ENCODE measurements at places on chromosomes 12 and 14. TPM values are rescaled to one million over a fixed set of nuclear protein-coding genes. Genes with fewer than 3 reads are reported as not detected.

GRCh38 chr14:51554953-51555352 lies 96.8 kb upstream of the FRMD6 start:
- no peaks in the 10 kb centered on the region for H3K36me3 ChIP-seq
- DNase-seq = peak; percentile 73
- H3K4me1 ChIP-seq = peaks cover 30% of the 10 kb centered on the region
- peak overlapping the region; percentile 90 for H3K27ac ChIP-seq
- peak overlapping the region; percentile 48 for H3K4me3 ChIP-seq
- no peaks in the 10 kb centered on the region for H3K27me3 ChIP-seq

DNA sequence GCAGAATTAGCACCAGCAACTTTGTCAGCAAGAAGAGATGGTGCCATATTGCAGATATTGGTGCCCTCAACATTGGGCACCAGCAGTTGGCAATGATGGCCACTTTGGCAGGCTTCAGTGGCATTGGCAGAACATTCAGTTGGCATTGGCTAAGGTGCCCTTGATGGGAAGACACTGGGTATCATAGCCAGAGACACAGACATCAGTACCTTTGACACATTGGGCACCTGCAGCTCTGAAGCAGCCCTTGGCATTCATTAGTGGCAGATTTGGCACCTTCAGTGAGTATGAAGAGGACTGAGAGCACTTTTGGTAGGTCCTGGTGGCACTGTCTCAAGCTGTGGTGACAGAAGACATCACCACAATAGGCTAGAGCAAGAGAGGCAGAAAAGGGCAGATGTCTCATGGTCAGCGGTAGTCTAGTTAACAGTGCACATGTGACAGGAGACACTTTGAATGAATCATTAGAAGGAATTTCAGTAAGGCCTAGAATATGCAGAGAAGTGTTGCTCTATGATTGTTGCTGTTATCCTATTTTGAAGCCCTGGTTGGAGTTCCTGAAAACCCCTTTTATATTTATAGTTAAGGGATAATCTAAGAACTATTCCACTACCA lies 422.2 kb downstream of the APAF1 start:
- H3K27me3 ChIP-seq = no peaks in the 10 kb centered on the region
- H3K4me1 ChIP-seq = no peaks in the 10 kb centered on the region
- H3K4me3 ChIP-seq = no peak overlapping the region
- no peak for DNase-seq
- H3K27ac ChIP-seq = no peak overlapping the region
- no peaks in the 10 kb centered on the region for H3K36me3 ChIP-seq

DNA sequence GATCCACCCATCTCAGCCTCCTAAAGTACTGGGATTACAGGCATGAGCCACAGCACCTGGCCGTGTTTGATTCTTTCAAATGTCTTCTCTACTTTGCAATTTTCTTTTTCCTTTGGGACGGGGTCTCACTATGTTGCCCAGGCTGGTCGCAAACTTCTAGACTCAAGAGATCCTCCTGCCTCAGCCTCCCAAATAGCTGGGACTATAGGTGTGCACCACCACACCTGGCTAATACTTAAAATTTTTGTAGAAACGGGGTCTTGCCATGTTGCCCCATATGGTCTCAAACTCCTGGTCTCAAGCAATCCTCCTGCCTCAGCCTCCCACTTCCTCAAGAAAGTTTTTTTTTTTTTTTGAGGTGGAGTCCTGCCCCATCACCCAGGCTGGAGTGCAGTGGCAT lies 1.7 kb downstream of the GATC start:
- peaks cover 14% of the 10 kb centered on the region for H3K36me3 ChIP-seq
- DNase-seq = no peak
- H3K27ac ChIP-seq = no peak overlapping the region
- peaks cover 5% of the 10 kb centered on the region for H3K4me1 ChIP-seq
- no peaks in the 10 kb centered on the region for H3K27me3 ChIP-seq

DNA sequence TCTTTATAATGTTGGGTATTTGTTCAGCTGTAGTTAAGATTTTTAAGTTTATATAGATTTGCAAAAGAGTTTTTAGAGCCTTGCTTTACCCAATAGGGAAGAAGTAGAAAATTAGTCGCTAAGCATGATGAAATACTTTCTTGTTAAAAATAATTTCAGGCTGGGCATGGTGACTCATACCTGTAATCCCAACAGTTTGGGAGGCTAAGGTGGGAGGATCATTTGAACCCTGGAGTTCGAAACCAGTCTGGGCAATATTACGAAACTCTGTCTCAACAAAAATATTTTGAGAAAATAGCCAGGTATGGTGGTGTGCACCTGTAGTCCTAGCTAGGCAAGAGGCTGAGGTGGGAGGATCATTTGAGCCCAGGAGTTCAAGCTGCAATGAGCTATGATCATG lies 18.7 kb upstream of the SCFD1 start:
- H3K4me1 ChIP-seq = 0 out of 2 replicates have a peak, but pooled peaks cover 7% of the 10 kb centered on the region
- no peak overlapping the region for H3K4me3 ChIP-seq
- H3K27me3 ChIP-seq = no peaks in the 10 kb centered on the region
- peaks cover 67% of the 10 kb centered on the region for H3K36me3 ChIP-seq

GRCh38 chr12:109160433-109160832 lies 44.0 kb downstream of the ACACB start:
- DNase-seq = no peak
- H3K27ac ChIP-seq = no peak overlapping the region
- no peak overlapping the region for H3K4me3 ChIP-seq
- no peaks in the 10 kb centered on the region for H3K36me3 ChIP-seq
- no peaks in the 10 kb centered on the region for H3K27me3 ChIP-seq

DNA sequence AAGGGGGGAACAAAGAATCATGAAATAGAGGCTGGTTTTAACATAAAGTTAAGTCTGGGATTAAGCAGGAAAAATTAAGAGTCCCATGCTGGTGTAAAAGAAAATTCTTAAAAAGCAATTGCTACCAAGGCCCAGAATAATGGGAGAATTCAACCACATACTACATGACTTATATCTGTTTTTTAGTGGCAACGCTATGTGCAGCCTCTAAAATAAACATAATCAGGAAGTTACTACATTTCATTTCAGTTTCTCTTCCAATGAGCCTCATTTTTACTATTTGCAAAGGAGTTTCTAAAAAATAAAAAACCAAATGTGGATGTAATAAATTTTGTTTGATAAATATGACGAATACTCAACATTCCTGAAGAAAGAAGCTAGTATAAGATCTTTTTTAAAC lies 58.1 kb downstream of the CPNE8 start:
- no peaks in the 10 kb centered on the region for H3K27me3 ChIP-seq
- no peak overlapping the region for H3K27ac ChIP-seq
- H3K4me3 ChIP-seq = no peak overlapping the region
- no peak for DNase-seq
- H3K36me3 ChIP-seq = no peaks in the 10 kb centered on the region

DNA sequence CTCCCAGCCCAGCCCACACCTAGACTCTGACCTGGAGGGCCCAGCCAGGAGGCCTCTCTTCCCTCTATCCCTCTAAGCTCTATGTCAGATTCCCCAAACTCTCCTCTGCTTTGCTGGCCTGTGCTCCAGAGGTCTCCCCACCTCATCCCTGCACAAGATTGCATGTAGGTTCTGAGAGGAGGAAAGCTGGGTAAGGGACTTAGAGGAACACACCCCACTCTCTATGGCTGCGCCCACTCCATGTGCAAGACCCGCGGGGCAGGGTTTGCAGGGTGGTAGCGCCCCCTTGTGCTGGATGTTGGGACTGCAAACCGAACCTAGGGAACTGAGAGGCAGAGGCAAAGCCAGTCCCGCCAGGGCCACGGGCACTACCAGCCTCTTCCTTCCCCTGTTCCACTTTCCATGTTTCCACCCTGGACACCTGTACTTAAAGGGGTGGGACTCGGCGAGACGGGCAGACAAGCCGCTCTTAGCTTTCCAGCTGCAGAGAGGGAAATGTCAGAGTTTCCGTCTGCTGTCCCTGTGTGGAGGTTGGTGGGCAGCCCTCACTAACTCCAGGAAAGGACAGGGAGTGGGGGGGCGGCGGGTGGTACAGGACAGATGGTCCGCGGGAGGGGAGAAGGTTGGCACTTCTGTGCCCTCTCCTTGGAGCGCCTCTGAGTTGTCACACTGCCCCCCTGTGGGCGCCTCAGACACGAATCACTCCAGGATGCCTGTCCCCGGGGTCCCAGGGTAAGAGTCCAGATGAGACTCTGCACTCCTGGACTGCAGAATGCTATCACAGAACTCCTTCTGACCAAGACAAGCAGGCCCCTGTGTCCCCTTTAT lies 16.8 kb downstream of the MMP14 start:
- no peaks in the 10 kb centered on the region for H3K36me3 ChIP-seq
- H3K4me3 ChIP-seq = peak overlapping the region; percentile 80
- peak; percentile 86 for DNase-seq

GRCh38 chr12:2970744-2971143 lies 11.5 kb downstream of the TEAD4 start:
- DNase-seq = peak; percentile 28
- H3K27me3 ChIP-seq = no peaks in the 10 kb centered on the region
- no peak overlapping the region for H3K27ac ChIP-seq
- no peak overlapping the region for H3K4me3 ChIP-seq
- H3K4me1 ChIP-seq = no peaks in the 10 kb centered on the region

DNA sequence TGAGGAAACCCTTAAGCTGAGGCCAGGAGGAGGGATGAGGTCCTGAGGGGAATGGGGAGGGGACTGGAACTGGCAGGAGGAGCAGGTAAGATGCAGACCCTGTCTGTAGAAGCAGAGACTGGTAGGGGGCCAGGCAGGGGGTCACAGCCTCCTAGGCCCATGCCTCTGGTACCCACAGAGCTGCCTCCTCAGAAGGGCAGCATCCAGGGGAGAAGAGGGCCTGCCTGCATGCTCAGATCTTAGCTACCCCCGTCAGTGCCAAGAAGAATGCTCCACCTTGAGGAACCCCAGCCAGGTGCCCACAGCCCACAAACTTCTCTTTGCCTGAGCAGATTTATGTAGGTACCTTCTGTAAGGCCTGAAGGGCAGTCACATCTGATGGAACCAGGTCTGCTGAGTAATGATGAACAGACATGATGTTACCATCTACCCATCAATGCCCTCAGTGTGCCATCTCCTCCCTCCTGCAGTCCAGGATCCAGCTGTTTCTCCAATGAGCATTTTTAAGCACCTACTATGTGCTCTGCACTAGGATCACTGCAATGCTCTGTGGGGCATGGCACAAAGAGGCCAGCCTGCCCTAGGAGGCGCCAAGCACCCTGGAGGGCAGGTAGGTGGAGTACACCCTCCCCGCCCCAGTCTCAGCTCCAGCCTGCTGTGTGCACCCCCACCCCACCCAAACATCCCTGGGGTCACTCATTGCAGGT lies 24.8 kb upstream of the ZFP36L1 start:
- H3K27me3 ChIP-seq = no peaks in the 10 kb centered on the region
- no peak overlapping the region for H3K27ac ChIP-seq
- H3K36me3 ChIP-seq = no peaks in the 10 kb centered on the region
- no peak overlapping the region for H3K4me3 ChIP-seq
- H3K4me1 ChIP-seq = peaks cover 29% of the 10 kb centered on the region

GRCh38 chr12:113173081-113173698 lies 12.1 kb downstream of the DDX54 start:
- H3K36me3 ChIP-seq = peaks cover 68% of the 10 kb centered on the region
- DNase-seq = no peak
- H3K4me3 ChIP-seq = no peak overlapping the region

DNA sequence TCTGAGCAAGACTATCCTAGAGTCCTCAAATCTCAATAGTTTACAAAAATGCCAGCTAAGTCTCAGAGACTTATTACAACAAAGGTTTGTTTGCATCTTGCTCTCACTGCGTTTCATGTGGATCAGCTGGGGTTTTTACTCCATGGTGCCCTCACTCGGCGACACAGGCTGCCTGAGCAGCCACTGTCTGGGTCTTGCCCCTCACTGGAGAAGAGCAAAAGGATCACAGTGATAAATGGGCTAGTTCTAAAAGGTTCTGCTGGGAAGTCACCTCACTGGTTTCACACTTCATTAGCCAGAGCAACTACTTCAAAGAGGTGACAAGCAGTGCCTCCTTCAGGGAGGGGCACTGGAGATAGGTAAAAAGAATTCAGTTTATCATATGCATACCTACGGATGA lies 392.0 kb downstream of the RPL10L start:
- H3K4me1 ChIP-seq = no peaks in the 10 kb centered on the region
- H3K27me3 ChIP-seq = no peaks in the 10 kb centered on the region
- no peaks in the 10 kb centered on the region for H3K36me3 ChIP-seq
- DNase-seq = peak; percentile 4

DNA sequence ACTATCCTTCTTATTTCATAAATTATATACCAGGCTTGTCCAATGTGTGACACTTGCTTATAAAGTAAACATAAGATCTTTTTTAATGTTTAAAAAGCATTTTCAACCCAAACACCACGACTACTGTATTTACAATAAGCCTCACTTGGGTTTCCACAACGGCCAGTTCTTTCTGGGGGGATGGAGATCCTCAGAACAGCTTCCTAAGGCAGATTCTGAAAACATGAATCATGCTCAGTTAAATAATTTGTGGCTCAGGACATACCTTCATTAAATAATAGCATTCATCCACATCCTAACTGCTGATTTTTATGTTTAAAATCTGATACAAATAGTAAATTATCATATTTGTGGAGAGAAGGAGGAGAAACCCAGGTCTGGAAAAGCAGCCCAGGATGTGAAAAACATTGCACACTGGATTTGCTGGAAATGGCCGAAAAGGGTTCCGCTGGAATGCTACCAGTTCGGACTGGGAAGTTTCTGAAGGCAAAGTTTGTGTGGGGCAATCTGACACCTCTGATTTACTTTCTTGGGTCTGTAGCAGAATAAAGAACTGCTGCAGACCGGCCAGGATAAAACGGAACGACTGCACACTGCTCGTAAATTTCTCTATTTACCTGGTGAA lies 597 bp downstream of the GLT8D2 start:
- H3K27me3 ChIP-seq = no peaks in the 10 kb centered on the region
- H3K4me3 ChIP-seq = peak overlapping the region; percentile 82
- H3K36me3 ChIP-seq = no peaks in the 10 kb centered on the region
- peak overlapping the region; percentile 92 for H3K27ac ChIP-seq
- peaks cover 33% of the 10 kb centered on the region for H3K4me1 ChIP-seq

DNA sequence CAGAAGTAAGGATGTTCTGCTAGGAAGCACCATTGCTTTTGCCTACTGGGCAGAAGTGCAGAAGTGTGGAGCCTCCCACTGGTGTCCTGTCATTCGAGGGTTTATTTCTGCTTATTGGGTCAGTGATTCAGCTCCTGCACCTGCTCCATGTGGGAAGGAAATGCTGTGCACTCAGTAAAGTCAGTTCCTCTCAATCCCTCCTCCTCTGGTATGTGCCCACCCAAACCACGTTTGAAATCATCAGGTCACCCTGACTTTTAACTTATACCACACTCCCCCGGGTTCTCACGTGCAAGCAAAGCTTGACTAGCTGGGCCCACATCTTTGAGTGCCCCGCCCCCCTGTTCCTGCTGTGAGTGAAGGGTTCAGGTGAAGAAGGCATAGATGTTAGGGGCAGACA lies 223.7 kb downstream of the CHST11 start:
- no peaks in the 10 kb centered on the region for H3K27me3 ChIP-seq
- H3K36me3 ChIP-seq = no peaks in the 10 kb centered on the region
- H3K4me3 ChIP-seq = no peak overlapping the region
- DNase-seq = no peak
- H3K27ac ChIP-seq = no peak overlapping the region
- H3K4me1 ChIP-seq = peaks cover 1% of the 10 kb centered on the region

GRCh38 chr12:42538203-42538602 lies 51.3 kb downstream of the PRICKLE1 start:
- no peaks in the 10 kb centered on the region for H3K27me3 ChIP-seq
- H3K4me3 ChIP-seq = no peak overlapping the region
- DNase-seq = no peak

The FGF23 gene
- not detected for total RNA-seq

The PRH2 gene
- total RNA-seq = not detected

The IL22 gene
- not detected for total RNA-seq

The ESRRB gene
- total RNA-seq = not detected

The TRPV4 gene
- 1.6 TPM for total RNA-seq
